ENCODE measurements at places on chromosomes 6 and 20.

GRCh38 chr6:136468711-136469110 is 81.5 kb downstream of the MAP7 start:
- DNase-seq: no peak

- no peak for DNase-seq
Observed at GRCh38 chr6:73227606-73228255, 2.4 kb upstream of the KHDC1L start.

GRCh38 chr6:111534231-111534751 is 51.3 kb upstream of the REV3L start:
- no peak for DNase-seq

GRCh38 chr6:39876826-39877225 is 57.4 kb downstream of the MOCS1 start:
- DNase-seq: no peak

- no peak for DNase-seq
Observed at GRCh38 chr6:108174371-108175175, 8.8 kb downstream of the NR2E1 start.

DNA sequence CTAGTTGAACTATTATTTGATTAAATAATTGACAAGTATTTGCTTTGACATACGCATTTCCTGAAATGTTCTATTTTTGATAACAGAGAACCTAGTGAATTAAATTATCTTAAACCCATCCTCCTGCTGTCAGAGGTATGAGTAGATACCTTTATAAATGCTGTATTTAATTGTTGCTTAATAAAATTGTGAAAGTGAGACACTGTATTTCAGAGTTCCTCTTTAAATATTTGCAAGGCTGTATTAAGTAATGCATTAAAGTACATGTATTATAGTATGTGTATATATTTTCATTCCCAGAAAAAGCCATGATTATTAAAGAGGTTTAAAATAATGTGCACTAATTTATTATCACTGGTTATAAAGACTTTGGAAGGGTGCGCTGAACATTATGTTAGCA is 483.8 kb downstream of the TFAP2B start:
- DNase-seq: no peak

GRCh38 chr6:142881761-142882160 is 63.2 kb downstream of the HIVEP2 start:
- no peak for DNase-seq

- DNase-seq: no peak
Observed at GRCh38 chr20:56722042-56722441, 92.9 kb downstream of the TFAP2C start.

GRCh38 chr6:122752459-122752858 is 27.1 kb upstream of the FABP7 start:
- DNase-seq: no peak
